ENCODE measurements at places on chromosomes 2 and 18. TPM values are rescaled to one million over a fixed set of nuclear protein-coding genes. Genes with fewer than 3 reads are reported as not detected.

GRCh38 chr2:71611781-71612527 lies 158.6 kb downstream of the DYSF start:
- no peak for DNase-seq

DNA sequence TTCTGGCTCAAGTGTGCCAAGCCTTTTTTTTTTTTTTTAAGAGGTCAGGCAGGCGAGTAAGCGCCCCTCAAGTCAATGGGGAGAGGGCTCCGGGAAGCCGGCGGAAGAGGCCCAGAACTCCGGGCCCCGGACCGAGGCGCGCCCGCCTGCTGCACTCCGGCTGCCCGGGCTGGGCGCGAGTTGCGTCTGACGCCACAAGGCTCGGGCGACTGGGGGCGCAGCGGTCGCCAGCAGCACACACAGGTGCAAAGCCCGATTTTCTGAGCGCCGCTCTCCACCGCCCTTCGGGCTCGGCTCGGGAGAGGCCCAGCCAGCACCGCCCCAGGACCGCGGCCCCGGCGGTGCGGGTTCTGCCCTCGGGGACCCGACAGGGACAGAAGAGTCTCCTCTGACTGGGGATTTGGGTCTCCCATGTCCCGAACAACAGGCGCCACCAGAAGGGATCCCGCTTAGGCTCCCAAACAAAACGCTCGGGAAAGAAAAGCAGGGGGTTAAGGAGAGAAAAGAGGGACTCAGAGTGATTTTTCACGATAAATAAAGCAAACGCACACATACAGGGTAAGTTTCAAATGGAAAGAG lies 787 bp downstream of the ERBB4 start:
- peak; percentile 54 for DNase-seq

DNA sequence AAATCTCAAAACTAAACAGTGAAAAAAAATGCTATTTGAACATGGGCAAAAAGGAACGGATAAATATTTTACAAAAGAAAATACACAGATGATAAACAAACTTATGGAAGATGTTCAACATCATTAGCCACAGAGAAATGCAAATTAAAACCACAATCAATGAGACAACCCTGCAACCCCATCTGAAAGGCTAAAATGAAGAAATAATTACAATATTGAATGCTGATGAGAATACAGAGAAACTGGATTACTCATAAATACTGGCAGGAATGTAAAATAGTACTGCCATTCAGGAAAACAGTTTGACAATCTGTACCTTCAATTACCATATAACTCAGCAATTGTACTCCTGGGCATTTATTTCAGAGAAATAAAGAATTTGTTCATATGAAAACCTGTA lies 193.1 kb upstream of the UBE2E3 start:
- no peak for DNase-seq

GRCh38 chr18:74778191-74778847 lies 180.6 kb downstream of the ZNF407 start:
- DNase-seq: no peak

CCDC68 gene
- total RNA-seq: 3.7 TPM

SIX2 gene
- 0.65 TPM for total RNA-seq

COL3A1 gene
- 47.0 TPM for total RNA-seq

ASPRV1 gene
- 0.78 TPM for total RNA-seq

Measured in Right ventricle myocardium superior (tissue), 1 donor.